Cerebellar nuclear complex (tissue), 1 donor: ENCODE measurements at places on chromosomes 3 and 15.

GRCh38 chr15:31389576-31389975 lies 62.9 kb downstream of the KLF13 start:
- DNase-seq: no peak

DNA sequence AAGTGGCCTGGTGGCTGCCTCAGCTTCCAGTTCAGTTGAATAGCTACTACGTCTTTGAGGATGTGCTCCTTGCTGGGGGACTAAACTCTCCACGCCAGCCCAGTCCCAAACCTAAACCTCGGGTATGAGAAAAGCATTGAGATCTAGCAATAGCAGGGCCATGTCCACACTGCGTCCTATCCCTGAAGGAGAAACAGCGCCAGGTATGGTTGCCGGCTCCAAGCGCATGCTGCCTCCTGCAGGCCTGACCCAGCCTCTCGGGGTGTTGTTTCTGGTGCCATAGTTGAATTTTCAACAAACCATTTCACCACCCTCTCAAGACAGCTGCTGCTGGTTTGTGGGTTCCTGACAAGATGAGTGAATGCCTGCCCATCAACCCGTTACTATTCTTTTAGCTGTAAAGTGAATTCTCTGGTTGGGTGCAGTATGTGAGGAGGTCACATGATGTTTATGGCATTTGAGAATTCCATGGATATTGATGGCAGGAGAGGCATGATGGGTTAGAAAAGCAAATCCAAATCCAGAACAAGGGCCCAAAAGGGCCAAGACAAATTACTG lies 13.0 kb upstream of the SLC28A1 start:
- no peak for DNase-seq

- DNase-seq: no peak
Measured at GRCh38 chr3:139533781-139534454, 5.6 kb downstream of the RBP1 start.

DNA sequence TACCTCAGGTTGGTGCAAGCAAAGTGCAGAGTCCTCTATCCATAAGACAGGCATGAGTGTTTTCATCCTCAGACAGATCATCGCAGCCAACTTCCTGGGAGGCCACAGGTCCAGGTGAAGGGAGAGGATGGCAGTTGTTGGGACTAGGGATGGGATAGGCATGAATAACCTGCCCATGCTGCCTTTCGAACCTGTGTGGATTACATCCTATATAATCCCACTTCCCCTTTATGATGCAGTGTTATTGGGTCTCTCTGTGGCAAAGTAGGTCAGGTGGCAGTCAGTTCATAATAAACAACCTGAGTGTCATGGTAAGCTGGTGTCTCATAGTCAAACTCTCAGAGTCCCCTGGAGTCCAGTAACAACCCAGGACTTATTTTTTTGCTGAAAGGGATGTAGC lies 40.4 kb downstream of the CCR3 start:
- DNase-seq: no peak

DNA sequence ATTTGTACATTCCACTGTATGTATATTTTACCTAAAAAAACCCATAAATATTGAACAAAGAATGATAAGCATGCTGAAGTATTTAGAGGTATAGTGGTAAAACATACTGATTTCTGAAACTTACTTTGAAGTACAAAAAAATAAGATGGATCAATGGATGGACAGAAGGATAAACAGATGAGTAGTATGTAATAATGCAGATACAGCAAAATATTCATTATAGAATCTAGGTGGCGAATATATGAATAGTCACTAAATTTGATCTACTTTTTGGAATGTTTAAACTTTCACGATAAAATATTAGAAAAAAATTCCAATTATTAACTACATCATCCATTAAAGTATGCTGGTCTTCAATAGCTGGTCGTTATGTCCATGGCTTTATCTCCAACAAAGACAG lies 51.9 kb upstream of the GNB4 start:
- no peak for DNase-seq

- DNase-seq: no peak
Measured at GRCh38 chr3:194161131-194162045, 25.4 kb downstream of the HES1 start.

DNA sequence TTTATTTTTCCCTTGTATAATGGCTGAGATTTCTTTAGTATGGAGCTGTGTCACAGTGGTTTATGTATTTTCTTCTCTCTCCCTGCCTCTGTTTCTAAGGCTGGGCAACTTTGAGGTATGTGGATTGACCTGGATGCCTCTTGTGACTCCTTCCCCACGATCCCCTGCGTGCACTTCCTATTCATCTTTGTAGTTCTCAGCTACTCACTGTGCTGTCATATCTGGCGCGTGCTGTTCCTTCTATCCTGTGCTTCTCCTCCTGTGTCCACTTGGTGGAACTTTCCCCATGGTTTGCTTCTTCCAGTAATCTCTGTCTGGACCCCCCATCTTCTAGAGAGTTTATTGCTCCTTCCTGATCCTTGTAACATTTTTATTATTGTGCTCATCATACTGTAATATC lies 97.3 kb downstream of the AKAP13 start:
- no peak for DNase-seq

DNA sequence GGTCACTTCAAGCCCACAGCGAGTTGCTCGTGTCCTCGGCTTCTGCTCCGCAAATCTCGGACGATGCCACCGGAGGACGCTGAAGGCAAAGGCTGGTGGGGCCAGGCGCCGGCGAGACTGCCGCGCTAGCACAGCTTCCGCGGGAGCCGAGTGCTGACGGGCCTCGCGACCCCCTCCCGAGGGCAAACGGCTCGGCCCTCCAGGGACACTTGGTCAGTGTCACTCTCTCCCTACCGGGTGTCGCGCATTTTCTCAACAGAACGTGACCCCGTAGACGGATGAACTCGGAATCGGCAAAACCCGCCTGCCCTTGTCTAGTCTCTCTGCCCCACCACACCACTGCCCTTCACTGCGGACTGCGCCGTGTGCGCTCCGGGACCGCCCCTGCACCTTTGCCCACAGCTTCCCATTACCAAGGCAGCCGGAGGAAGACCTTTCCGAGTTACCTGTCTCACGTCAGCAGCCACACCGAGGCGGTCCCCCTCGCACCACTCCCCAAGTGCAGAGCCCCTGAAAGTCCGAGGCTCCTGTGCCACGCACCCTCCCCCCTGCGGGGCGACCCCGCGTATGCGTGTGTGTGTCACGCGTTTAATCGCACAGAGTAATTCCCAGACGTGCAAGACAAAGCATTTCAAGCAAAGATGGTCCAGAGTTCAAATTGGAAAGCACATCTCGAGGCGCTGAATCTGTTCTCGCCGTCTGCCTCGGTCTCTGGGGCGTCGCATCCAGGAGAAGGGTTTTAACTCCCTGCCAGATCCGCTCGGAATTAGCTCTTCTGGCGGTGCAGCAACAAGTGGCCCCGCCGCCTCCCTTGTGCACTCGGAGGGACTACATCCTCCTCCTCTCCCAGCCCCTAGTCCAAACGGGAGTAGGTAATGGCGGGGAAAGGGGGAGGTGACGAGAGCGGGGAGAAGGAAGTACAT lies 245.0 kb upstream of the TOPAZ1 start:
- no peak for DNase-seq

DNA sequence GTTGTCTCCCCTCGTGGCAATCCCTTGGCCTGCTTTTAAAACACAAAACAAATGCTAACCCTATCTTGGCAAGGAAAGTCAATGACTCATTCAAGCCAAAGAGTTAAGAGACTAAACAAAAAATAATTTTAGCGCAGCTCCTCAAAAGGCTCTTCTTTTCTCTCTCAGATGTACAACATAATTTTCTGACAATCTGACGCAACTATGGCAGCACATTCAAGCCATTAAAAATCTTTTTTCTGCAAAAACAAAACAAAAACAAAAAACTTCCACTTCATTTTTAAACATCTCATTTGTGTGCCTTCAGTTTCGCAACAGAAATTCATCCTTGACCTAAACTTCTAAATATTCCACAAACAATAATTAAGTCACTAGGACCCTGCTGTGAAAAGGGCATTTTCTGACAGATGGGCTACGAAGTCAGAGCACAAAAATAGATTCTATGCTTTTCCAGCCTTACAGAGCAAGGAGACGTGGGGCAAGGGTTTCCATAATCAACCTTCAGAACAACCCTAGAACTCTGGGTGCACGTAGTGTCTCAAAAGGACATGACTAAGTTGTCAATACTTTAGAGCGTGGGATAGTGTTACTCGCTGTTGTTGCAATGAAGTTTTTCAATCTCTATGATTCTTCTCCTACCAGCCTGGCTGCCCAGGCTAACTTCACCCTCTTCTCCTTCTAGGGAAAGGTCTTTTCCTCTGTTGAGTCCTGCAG lies 84.3 kb downstream of the MB21D2 start:
- no peak for DNase-seq

GRCh38 chr3:11567516-11568467 lies 75.9 kb downstream of the VGLL4 start:
- no peak for DNase-seq

GRCh38 chr3:42216931-42217333 lies 49.1 kb downstream of the CCK start:
- no peak for DNase-seq

- DNase-seq: no peak
Measured at GRCh38 chr3:152718810-152719209, 116.1 kb upstream of the P2RY1 start.

GRCh38 chr3:61783993-61784718 lies 222.8 kb downstream of the PTPRG start:
- no peak for DNase-seq

GRCh38 chr3:61685755-61686154 lies 124.4 kb downstream of the PTPRG start:
- no peak for DNase-seq

DNA sequence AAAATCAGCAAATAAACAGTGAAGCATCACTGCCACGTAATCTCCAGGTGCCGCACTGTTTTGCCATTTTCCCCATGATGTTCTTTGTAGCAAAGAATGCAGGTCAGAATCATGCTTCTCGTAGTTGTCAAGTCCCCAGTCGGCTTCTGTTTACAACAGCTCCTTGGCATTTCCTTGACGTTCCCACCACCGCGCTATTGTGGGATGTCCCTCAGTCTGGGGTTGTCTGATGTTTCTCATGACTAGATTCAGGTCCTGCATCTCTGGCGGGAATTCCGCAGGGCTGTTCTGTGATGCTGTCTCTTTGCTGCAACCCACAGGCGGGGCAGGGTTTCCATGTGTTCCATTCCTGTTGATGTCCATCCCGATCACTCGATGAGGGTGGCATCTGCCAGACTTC lies 117.9 kb upstream of the SMAD3 start:
- no peak for DNase-seq

GRCh38 chr3:169809230-169809795 lies 3.4 kb upstream of the LRRIQ4 start:
- DNase-seq: no peak

DNA sequence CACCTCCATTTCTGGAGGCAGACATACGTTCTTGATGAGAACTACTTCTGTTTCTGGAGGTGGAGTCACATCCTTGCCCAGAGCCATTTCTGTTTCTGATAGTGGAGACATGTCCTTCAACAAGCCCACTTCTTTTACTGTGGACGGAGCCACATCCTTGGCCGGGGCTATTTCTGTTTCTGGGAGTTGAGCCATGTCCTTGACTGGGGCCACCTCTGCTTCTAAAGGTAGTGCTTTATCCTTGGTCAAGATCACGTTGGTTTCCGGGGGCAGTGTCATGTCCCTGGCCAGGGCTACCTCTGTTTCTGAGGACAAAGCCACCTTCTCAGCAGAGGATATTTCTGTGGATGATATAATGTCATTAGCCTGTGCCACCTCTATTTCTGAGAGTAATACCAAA lies 100.0 kb downstream of the MAP4 start:
- no peak for DNase-seq

DNA sequence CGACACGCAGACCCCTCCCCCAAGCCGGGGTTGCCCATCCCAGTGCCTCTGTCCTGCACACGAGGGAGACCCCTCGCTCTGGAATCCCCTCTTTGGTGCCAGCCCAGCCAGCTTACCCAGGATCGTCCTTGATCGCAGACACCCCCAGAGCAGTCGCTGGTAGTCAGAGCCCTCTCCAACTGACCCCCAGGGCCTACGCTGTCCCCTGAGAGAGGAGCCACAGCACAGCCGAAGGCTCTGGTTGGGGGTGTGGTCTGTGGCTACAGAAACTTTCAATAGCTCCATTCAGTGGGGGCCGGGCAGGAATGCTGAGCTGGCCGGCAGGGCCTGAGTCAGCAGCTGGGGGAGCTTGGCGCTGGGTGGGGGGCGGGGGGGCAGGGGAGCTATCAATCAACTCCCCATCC lies at the start of gene LCTL:
LCTL (minus strand) TSS at position 258 of the 404 bp plus-strand sequence. CDS start 633 bp downstream, outside the sequence.
- DNase-seq: no peak

DNA sequence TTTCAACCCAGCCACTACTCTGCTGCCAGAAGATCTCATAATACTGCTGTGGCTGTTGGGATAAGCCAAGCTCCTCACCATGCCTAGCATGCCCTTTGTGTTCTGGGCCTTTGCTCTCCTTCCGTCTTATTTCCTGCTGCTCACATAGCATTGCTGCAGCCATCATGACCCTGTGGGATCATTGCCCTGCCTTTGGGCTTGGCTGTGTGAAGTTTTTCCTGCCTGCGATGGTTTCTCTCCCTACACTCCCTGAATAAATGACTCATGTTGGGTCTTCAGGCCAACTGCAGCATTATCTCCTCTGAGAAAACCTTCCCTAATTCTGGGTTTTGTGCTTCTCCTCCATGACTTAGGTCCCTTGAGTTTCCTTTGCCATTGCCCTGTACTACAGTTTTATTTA lies 20.8 kb upstream of the TRA2B start:
- DNase-seq: no peak

DNA sequence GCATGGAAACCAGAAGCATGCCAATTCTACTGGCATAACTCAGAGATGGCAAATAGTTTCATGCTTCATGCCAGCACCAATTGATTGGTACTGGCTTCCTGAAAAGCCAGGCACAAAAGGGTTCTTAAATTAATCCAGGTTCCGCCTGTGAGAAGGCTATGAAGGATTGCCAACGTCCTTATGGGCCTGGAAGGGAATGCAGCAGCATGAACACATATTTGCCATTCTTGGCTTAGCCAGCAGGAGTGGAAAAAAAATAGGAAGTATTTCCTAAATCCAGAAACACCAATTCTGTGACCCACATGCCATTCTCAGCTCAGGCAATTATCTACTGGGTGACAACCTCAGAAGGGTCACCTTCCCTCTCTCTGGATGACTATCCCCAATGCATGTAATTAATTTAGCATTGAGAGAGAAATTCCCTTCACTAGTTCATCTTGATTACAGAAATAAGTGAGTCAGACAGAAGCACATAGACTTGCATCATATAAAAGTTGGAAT lies 36.0 kb downstream of the ADAMTS9 start:
- no peak for DNase-seq

DNA sequence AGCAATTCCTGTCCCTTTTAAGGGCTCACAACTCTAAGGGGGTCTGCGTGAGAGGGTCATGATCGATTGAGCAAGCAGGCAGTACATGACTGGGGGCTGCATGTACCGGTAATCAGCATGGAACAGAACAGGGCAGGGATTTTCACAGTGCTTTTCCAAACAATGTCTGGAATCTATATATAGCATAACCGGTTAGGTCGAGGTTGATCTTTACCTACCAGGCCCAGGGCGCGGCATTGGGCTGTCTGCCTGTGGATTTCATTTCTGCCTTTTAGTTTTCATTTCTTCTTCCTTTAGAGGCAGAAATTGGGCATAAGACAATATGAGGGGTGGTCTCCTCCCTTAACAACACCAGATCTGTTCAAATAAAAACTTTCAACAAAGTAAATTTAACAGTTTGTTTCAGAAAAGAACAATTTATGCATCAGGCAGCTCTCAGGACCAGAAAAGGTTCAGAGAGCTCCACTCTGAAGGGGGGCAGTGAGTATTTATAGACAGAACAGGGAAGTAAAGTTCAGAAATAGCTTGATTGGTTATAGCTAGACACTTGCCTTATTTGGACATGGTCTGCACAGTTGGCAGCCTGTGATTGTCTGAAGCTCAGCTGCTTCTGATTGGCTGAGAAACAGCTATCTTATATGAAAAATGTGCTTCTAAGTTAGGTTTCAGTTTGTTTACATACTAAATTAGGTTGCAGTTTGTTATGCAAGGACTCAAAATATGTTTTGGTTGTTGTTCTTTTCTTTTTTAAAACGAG lies 17.2 kb upstream of the B4GALT4 start:
- no peak for DNase-seq
